ENCODE measurements at places on chromosomes 13 and 19.
A peak's percentile ranks its signal among the peaks of the same experiment; 100 is the strongest.

DNA sequence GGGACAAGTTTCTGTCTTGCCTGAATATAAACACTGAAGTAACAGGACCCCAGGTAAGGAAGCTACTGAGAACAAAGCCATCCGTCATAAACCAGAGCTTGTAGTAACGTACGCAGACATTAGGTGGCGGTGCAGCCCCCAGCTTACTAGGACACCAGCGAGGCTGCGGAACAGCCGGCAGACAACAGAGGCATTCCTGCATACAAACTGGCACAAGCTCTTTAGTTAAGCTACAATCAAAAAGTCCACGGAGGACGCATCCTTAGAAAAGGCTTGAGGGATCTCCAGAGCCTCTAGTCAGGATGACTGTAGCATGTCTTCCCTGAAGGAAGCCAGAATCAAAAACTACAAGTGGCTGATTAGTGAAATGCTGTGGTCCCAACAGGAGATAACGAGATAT lies 26.2 kb downstream of the ZNF160 start:
- DNase-seq: peak; percentile 86

GRCh38 chr19:48113190-48113917 lies 2.7 kb upstream of the PLA2G4C start:
- DNase-seq: peak; percentile 42

GRCh38 chr19:2661615-2662014 lies 40.9 kb downstream of the GNG7 start:
- no peak for DNase-seq

DNA sequence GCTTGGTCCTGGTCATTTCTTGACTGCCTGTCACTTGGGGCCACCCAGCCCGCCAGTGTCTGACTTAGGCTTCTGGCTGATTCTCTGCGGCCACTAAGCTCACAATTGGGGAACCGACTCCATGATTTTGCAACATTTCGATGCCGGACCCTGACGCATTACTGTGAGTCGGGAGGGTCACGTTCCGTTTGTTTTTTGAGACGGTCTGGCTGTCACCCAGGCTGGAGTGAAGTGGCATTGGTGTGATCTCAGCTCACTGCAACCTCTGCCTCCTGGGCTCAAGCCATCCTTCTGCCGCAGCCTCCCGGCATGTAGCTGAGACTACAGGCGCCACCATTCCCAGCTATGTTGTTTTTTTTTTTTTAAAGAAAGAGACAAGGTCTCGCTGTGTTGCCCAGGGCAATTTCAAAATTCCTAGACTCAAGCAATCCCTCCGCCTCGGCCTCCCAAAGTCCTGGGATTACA lies 3.2 kb upstream of the ADAT3 start:
- no peak for DNase-seq

DNA sequence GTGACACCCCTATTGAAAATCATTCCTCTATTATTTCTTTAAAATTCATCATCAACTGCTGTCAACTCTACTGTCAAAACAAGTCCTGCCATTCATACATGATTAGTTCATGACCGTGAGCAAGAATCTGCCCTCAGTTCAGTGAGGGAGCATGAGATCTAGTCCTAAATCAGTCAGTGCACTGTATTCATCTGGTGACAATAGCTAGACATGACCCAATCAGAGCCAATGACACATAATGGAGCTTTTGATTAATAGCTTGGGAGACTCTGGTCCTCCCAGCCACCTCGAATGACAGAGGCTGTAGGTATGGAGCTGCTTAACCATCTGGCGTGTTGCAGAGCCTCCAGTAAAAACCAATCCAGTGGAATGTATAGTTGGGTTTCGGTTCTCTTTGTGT lies 46.9 kb upstream of the ARGLU1 start:
- no peak for DNase-seq

DNA sequence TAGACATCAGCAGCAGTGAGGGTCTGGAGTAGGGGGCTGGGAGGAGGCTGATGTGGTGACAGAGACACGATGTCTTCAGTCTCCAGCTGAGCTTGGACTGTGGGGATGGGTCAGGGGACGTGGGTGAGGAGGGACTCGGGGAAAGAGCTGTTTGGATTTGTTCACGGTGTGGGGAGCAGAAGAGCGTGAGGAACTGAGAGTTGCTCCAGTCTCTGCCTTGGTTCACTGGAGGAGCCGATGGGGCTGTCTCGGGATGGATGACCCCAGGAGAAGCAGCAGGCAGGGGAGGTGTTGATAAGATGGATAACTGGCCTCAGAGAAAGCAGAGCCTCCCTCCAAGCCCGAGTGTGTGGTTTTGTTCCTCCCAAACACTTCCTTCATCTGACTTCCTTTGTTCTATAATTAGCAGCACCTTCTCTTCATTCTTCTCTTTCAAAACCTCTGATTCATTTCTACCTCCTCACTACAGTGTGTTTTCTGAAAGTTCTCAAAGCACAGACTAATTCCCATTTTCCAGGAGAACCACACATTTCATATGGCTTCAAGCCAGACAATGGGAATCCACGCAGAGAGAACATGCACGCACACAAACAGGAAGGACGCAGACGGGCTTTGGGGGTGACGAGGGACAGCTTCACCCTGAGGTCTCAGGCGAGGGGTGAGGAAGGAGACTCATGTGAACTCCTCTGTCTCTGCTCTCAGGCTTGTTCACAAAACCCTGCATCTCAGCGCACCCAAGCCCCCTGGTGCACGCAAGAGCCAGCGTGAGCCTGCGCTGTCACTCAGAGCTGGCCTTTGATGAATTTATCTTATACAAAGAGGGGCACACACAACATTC lies 18.6 kb downstream of the LAIR2 start:
- no peak for DNase-seq

- no peak for DNase-seq
Observed at GRCh38 chr13:74867460-74867859, 614.5 kb downstream of the TBC1D4 start.

DNA sequence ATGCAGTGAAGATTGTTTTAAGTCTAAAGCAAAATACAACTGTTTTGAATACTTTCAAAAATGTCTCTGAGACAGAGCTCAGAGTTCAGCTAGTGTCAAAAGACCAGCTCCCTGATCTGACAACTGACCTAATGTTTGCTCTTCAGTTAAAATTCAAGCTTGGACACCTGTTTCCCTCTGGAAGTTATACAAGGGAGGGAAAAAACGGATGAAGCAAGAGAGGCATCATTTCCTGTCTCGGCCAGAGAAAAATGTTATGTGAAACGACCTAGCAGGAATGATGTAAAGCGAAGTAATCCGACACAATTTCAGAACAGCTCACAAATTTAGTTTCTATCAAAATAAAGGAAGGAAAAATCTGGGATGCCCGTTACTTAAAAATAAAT lies 59.4 kb downstream of the ZAR1L start:
- DNase-seq: no peak

DNA sequence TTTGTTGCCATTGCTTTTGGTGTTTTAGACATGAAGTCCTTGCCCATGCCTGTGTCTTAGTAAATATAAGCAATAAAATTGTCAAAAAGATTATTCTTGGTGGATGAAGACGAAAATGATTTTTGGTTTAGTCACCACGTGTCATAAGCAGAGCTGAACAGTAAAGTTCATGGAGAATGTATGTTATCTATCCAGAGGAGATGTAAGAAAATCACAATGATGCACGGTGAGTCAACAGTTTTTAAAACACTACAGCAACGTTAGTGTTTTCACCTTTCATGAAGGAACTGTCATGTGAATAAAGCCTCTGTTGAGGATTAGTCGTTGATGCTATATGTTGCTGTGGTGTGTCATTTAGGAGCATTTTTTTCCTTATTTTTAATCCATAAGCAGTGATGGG lies 137.6 kb downstream of the GPC6 start:
- DNase-seq: no peak

DNA sequence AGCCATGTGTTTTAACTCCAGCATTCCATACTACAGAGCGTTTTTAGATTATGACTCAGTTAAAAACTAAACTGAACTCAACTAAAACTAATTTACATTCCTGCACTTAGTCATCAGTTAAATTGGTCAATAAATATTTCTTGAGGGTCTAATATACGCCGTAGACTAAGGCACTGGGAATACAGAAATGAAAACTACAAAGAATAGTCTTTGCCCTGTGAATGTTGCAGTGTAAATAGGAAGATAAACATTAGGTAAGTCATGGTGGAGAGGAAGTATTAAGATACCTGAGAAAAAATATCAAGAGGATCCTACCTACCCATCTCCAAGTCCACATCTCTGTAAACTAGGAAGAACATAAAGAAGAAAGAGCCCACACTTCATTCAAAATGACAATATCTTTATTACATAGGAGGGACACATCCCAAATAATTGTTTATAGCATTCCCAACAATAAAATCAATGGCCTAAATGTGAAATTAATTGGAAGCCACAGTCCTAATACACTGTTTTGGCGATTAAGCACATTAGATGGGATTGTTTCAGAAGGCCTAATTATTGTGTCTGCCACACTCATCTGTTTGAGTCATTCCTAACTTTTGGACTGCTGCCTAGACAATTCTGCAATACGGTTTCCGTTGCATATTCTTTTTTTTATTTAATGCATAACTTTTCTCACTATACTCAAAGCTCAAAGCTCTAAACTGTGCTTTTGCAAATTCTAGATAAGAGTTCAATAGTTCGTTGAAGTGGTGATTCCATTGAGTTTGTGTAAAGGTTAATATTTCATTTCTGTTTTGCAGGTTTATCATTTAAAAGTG lies 52.9 kb downstream of the MBNL2 start:
- no peak for DNase-seq

- peak; percentile 97 for DNase-seq
Observed at GRCh38 chr19:3606690-3607289, at the start of gene TBXA2R. TSS of gene TBXA2R (minus strand) at chr19:3606875. CDS start at chr19:3600634, 6,241 bp downstream.
